Activated CD4-positive, CD25-positive, alpha-beta regulatory T cell (primary cell): ENCODE measurements at places on chromosomes 2 and 18.

DNA sequence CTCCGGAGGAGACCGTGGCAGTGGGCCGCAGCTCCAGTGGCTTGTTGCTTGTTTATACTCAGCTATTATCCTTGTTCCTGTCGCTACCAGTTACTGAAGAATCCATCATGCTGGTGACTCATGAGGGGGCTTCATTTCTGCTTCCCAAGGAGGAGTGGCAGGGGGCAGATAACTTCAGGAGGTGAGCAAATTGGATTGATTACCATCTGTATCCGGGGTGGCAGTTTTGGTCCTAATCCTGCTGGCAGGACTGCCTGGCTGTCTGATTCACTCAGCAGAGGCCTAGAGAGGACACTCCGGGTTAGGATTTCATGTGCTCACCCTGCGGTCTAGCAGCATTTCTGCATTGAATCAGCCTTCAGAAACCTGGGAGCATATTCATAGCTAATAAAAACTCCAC, 230.0 kb downstream of the ACTR3 start:
- DNase-seq: no peak

DNA sequence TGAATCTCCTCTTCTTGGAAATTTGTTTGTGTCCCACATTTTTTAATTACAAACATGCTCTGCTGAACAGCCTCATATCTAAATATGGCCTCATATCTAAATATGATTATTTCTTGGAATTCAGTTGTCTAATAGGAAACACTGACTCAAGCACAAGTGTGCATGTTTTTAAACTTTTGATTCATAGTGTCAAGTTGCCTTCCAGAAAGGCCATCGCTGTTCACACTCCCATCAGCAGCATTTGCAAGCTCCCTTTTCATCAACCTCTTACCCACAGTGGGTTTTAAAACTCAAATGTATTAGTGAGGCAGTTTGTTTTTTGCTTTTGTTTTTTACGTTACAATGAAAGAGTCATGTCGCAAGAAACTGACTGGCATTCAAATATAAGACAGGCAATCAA, 65.2 kb upstream of the SMAD2 start:
- DNase-seq: no peak

- no peak for DNase-seq
Measured at GRCh38 chr2:86330001-86330400, 7.4 kb downstream of the REEP1 start.

GRCh38 chr2:221134718-221135117, 437.4 kb downstream of the EPHA4 start:
- DNase-seq: no peak

GRCh38 chr18:32238635-32239268, 48.9 kb downstream of the MEP1B start:
- no peak for DNase-seq

DNA sequence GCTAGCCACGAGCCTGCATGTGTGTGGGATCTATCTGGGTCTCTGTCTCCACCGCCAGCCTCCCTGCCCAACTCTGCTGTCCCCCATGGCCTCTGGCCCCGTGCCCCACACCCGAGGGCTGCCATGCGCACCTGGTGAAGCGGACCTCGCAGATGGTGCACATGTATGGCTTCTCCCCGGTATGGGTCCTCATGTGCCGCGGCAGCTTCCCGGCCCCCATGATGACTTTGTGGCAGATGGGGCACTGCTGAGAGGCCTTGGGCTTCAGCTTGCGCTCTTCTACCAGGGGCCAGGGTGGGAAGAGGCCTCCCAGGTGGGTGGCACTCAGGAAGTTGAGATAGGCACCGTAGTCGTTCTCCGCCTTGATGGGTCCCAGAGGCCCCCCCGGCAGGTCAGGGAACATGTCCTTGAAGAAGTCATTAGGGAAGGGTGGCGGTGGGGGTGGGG, 109.3 kb upstream of the SMAD2 start:
- no peak for DNase-seq

DNA sequence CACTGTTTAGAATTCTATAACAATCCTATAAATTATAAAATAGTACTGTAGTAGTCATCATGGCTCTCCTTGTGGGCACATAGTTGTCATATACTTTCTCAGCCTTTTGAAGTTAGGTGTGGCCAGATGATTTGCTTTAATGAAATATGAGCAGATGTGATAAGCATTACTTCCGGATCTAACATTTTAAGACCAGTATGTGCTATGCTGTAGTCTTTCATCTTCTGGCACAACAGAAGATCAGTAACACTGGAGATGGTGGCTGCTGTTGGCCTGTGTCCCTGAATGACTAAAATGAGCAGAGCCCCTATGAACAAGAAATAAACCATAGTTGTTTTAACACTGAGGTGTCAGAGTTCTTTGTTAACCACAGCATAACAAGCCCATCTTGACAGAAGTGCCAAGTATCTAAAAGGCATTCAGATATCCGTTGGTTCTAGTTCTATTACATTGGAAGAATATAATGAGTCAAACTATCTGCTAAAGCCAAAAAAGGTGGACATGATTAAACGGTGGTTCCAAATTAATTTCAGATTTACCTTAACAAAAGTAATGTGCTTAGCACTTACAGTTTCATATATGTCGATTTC, 6.3 kb downstream of the MEX3C start:
- DNase-seq: no peak

GRCh38 chr2:22912398-22912797, 472.6 kb upstream of the KLHL29 start:
- no peak for DNase-seq

DNA sequence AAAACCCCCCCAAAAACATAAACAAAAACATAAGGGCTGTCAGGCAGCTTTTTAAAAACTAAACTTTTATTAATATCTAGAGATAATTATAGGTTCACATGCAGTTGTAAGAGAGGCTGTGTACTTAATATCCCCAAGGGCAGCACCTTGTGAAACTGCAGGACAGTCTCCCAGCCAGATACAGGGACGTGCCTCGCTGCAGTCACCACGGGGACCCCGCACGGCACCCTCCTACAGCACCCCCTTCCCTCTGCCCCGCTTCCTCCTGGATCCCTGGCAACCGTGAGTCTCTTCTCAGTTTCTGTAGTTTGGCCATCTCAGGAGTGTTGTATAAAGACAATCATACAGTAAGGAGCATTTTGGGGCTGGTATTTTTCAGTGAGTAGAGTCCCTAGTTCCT, 6.8 kb upstream of the COLEC11 start:
- no peak for DNase-seq

DNA sequence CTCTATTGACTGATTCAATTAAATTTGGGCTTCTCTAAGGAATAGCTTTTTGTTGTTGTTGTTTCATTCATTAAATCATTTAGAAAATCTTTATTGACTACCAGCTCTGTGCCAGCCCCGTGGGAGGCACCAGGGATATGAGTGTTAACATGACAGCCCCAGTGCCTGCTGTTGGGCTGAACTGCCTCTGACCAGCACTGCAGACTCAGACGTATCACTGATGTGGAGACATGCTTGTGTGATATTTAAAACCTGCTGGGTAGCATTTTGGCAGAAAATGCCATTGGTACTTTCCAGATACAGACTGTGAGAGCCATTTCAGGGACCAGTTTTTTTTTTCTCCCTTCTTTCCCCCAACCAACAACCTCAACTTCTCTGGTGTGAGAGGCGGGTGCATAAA, 38.6 kb upstream of the KCNF1 start:
- DNase-seq: no peak

DNA sequence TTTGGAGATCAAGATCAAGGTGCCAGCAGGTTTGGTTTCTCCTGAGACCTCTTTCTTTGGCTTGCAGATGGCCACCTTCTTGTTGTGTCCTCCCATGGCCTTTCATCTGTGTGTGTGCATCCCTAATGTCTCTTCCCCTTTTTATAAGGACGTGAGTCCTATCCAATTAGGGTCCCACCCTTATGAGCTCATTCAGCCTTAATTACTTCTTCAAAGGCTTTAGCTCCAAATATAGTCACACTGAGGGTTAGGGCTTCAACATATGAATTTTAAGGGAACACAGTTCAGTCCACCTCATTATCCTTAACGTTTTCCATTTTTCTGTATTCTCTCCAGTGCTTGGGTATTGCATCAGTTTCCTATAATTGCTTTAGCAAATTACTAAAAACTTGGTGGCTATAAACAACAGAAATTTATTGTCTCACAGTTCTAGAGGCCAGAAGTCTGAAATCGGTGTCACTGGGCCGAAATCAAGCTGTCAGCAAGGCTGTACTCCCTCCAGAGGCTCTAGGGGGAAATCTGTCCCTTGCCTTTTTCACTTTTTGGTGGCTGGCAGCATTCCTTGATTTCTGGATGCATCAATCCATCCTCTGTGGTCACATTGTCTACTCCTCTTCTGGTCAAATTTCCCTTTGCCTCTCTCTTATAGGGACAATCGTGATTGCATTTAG, 34.1 kb downstream of the CDC42EP3 start:
- DNase-seq: no peak

DNA sequence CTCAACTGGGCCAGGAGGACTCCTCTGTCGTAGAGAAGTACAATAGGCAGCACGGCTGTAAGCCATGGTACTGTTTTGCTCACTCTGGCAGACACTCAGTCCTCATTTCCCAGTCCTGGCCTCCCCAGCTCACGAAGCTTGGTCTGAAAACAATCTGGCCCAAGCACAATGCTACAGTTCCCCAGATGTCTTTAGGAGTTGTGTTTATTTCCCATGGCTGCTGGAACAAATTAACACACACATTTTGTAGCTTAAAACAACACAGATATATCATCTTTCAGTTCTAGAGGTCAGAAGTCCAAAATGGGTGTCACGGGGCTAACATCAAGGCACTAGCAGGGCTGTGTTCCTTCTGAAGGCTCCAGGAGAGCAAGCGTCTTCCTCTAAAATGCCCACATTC, 13.0 kb downstream of the FABP1 start:
- DNase-seq: no peak

DNA sequence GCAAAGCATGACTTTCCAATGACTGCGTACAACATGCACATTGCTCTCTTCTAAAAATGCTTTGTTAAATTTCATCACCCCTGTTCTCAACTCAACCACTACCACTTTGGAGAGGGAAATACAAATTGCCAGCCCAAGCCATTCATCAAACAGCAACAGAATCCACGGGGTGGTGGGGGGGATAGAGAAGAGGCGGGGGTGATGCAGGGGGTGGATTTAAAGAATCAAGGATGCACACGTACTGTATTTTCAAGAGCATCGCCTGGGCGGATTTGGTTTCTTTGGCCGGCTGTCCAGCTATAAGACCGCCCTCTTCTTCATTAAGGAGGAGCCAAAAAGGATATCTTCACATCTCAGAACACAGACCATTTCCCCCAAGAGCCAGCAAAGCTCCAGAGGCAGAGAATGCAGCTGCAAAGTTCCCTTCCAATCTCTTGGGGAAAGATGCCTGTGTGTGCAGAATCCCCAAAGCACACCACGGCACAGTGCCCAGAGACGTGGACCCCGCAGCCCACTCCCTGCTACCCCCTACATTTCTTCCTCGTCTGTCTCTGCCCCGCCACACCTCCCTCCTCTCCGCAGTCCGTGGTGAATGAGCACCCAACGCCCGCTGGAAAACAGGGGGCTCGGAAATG, 977 bp downstream of the SLC8A1 start:
- no peak for DNase-seq

DNA sequence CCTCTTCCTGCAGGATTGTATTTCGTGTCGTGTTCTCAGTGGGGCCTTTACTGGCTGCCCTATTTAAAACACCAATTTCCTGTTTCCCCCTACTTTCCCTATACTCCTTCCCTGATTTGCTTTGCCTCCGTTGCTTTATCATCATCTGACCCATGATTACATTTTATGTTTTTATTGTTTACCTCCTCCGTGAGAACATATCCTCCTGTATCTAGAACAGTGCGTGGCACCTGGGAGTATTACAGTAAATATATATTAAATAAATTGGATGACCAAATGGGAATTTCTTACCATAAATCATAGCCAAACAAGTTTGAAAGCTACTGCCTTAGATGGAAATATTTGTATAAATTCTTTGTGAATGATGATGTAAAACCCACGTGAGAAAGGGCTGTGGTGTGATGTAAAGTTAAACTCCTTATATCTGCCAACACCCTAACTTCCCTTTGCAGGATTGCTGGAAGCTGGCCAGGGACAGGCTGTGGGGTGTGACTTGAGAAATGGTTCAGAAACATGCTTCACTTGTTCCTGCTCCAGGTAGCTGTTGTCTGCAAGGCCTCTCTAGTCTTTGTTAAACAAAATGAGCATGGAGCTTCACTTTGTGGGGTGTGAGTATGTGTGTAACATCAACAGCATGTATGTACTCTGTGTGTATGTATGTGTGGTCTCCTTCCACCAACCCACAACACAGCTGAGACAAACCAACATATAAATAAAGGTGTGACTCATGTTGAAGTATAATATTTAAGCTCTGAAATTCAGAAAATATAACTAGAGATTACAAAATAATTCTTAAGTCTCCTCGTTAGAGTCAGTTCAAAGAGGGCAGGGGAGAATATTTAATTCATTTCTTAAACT, 40.3 kb downstream of the LHCGR start:
- no peak for DNase-seq

DNA sequence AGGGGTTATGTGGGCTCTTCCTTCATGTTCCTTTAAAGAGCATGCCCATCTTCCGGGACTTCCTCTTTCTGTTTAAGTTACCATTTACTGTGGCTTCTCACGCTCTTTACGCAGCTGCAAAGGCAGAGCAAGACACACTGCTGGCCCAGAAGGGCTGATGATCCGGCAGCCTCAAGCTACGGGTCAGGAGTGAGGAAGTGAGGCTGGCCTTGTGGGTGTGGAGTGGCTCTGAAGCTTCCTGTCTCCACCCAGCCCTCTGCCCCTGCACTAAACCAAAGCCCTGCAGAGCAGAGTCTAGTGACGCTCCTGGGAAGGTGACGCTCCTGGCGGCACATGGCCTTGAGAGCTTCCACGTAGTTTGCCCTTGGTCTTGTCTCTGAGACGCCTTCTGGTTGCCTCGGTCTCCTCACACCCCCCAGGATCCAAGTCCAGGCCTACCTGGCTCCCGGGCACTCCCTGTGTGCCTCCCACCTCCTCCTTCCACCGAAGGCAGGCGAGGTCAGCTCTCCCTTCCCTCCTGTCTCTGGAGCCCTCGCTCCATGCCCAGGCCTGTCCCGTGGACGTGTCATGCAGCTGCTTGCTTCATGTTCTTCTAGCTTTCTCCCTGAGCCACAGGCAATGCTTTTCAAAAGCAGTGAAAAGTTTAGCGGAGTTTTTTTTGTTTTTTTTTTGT, 50.3 kb downstream of the ARL4C start:
- DNase-seq: peak; percentile 64

DNA sequence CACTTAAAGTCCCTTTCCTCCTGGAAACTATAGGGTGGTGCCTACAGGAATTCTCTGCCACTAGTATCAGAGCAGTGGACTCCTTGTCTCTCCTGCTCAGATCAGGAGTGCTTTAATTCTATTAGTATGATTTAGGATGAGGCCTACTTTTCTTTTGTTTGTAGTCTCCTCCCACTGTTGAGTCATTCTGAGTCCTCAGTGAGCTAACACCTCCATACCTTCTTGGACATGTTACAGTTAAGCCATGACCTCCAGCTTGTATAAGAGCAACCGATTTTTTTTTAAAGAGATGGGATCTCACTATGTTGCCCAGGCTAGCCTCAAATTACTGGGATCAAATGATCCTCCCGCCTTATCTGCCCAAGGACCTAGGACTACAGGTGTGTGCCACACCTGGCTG, 48.7 kb upstream of the OTOF start:
- no peak for DNase-seq

- no peak for DNase-seq
Measured at GRCh38 chr2:73255007-73255644, 21.0 kb downstream of the CCT7 start.
